ENCODE measurements at places on chromosomes 11 and 22. TPM values are rescaled to one million over a fixed set of nuclear protein-coding genes. Genes with fewer than 3 reads are reported as not detected.

The OR6T1 gene
- polyA plus RNA-seq: not detected

The OR51I1 gene
- not detected for polyA plus RNA-seq

The ARHGAP42 gene
- 3.8 TPM for polyA plus RNA-seq

The ANO1 gene
- 28.8 TPM for polyA plus RNA-seq

The MEI1 gene
- polyA plus RNA-seq: 7.7 TPM

The SYCE3 gene
- polyA plus RNA-seq: 43.1 TPM

The AAMDC gene
- 172 TPM for polyA plus RNA-seq

The CCDC15 gene
- polyA plus RNA-seq: 0.10 TPM

The FGF19 gene
- polyA plus RNA-seq: not detected

The KRTAP5-11 gene
- 2.2 TPM for polyA plus RNA-seq

The PGM2L1 gene
- 3.3 TPM for polyA plus RNA-seq

The SHANK3 gene
- 0.65 TPM for polyA plus RNA-seq

The APOBEC3H gene
- not detected for polyA plus RNA-seq

The CCDC73 gene
- polyA plus RNA-seq: 0.91 TPM

The GPR83 gene
- polyA plus RNA-seq: not detected

The GNG3 gene
- polyA plus RNA-seq: 1,510 TPM

The RFPL1 gene
- not detected for polyA plus RNA-seq

All from Purkinje cell (primary cell).